ENCODE measurements at places on chromosomes 6 and 20.

DNA sequence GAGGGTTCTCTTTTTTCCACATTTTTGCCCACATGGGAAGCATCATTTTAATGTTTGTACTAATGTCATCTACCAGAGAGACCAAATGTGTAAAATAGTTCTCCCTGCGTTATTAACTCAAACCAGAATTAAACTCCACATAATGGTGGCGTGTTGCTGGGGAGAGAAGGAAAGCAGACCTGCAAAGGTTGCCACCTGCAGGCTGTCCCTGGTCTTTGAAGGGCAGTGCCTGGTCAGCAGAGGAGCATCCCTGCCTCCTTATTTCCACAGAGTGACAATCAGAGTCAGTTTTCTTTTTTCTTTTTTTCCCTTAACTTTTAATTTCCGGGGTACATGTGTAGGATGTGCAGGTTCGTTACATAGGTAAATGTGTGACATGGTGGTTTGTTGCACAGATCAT lies 214.5 kb downstream of the TBX18 start:
- no peak for DNase-seq

- DNase-seq: no peak
Measured at GRCh38 chr6:93218096-93218495, 201.3 kb downstream of the EPHA7 start.

DNA sequence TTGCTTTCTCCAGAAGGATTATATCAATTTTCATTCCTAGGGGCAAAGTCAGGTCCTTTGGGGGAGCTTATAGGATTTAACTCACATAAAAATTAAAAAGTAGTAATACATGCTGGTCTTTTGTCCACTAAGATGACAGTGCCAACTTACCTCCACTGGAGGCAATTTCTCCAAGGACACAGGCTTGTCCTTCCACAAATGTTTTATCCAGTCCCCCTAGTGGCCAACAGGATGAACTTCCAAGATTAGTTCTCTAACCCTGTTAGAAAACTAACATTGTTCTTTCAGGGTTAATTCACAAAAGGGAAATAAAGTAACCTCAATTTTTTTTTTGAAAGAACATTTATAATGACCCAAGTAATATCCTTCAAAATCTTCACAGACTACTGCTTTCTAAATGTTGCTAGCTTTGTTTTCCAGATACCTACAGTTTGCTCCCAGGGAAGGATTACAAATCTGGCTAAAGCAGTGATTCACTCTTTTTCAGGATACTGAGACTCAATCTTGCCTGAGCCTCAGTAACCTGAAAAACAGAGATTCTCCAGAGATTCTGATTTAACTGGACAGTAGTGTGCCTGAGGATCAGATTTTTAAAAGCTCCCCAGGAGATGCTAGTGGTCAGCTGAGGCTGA lies 31.7 kb upstream of the UBR2 start:
- no peak for DNase-seq

DNA sequence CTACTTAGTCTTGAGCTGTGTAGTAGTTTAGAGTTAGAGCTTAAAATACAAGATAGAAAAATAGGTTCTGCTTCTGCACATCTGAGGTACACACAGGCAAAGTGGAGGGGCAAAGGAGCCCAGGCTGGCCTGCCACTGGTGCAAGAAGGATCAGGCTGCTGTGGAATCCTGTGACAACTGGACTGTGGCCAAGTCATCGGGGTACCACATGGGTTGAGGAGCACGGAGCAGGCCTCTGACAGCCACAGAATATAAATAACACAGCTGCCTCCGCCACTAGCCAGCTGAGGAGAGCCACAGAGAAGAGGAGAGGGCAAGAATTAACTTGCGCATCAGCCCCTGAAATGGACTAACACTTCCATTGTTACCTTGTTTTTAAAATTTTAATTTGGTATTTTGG lies 206.0 kb upstream of the MARCKS start:
- DNase-seq: no peak

DNA sequence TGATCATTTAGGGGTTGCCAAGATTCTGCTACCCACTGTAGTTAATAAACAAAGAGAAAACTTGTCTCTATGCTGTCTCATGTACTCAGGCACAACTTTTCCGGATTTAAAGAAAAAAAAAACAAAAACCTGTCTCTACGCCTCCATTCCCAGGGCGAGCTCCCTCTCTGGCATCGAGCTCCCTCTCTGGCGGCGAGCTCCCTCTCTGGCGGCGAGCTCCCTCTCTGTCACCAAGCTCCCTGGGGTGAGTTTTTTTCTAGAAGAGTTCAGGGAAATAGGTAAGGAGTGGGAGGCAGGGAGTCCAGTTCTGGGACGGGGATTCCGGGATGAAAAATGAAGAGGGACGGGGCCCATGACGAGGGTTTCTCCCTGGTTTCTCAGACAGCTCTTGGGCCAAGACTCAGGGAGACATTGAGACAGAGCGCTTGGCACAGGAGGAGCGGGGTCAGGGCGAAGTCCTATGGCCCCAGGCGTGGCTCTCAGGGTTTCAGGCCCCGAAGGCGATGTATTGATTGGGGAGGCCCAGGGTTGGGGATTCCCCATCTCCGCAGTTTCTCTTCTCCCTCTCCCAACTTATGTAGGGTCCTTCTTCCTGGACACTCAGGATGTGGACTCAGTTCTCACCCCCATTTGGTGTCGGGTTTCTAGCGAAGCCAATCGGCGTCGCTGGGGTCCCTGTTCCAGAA lies 16.5 kb upstream of the HLA-A start:
- DNase-seq: no peak

- DNase-seq: no peak
Measured at GRCh38 chr20:57738484-57738883, 28.7 kb upstream of the PMEPA1 start.

DNA sequence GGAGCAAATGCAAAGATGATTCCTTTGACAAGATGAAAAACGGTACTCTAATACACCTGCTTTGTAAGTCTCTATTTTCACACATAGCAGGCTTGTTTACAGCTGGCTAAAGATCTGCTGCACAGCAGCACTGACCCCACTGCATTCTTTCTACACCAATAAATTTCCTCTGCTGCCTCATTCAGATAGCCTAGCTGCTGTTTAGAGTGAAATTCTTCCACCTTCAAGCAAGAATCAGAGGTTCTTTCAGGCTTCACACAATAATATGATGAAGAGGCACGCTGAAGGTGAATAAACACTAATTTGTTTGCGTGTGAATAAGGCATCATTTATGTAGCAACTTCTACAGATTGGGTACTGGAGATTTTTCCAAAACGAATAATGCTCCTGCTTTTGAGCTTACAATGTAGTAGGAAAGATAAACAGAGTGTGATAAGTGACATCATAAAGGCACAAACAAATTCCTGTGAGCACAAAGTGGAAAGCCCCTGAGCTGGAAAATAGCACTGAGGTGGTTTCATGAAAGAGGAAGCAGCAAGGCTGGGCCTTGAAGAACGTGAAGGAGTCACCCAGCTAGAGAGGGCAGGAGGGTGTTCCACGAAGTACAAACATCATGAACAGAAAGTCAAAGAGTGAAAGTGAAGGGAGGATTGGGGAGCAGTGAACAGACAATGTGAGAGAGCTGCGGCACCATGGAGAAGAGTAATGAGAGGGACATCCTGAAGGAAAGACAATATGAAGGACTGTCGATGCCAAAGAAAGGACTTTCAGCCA lies 543.4 kb downstream of the CD83 start:
- DNase-seq: no peak

DNA sequence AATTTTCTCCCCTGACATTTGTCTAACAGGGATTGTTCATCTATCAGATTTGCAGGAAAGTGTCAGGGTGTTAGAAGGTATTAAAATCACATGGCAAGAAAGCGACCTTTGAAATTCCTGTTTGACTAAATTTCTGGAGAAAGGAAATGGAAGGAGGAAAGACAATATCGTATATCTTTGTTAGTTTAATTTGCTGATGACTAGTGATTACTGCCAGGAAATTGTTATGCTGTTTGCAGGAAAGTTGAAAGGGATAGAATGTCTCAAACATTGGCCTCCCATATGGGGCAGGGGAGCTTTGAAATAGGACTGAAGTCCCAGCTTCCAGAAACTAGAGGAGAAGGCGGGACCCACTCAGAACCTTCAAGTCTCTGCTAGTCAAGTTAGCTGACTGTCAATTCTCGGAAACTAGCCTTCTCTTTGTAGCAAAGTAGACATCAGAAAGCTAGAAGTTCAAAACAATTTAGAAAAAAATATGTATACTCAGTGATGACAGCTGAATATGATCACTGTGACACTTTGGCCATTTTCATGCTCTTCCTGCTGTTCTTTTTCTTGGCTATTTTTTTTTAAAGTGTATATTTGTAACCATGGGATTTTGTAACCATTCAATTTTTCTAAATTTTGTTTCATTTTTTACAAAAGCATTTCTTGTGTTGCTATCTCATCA lies 53.4 kb upstream of the RALGAPA2 start:
- DNase-seq: no peak

GRCh38 chr20:60812561-60812960 lies 439.5 kb upstream of the CDH4 start:
- DNase-seq: no peak

DNA sequence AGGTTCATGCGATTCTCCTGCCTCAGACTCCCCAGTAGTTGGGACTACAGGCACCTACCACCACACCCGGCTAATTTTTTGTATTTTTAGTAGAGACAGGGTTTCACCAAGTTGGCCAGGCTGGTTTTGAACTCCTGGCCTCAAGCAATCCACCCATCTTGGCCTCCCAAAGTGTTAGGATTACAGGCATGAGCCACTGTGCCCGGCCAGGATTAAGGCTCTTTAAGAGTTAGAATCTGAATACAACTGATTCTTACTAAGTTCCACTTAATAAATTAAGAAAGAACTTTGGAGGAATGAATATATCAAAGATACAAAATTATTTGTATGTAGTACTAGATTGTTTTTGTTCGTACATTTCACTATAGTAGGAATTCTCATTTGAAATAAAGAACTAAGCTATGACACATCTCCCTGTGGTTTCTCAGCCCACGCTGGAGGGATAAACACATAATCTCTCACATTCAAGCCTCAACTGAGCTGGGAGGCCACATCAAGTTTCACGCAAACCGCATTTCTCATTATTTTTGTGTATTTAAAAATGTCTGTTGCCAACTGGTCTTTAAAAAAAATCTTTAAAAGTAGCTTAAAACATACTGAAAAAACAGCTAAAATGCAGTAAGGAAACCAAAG lies 34.2 kb downstream of the DTNBP1 start:
- no peak for DNase-seq

DNA sequence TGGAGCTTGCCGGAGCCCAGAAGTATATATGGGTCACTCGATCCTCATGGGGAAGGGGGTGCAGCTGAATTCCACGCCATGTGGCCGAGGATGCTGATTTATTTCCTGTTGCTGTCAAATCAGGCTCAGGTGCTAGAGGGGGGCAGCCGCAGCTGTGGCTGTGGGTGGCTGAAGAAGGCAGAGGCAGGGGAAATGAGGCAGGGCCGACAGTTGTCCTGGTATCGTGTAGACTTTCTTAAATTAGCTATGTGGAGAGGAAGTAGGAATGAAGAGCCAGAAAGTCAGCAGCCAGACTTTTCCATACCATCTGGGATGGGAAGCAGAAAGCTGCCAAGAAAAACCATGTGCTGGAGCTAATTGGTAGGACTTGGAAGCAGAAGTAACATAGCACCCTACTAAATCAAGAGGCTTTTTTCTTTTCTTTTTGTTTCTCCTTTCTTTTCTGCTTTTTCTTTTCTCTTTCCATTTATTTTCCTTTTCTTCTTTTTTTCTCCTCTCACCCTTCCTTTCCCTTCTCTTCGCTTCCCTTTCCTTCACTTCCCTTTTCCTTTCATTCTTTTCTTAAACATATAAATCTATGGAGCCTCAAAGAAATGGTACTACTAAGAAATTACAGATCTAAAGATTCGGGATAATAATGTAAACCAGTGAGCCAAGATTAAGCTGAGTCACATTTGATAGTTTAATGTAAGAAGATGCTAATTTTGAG lies 90.6 kb upstream of the CD83 start:
- DNase-seq: no peak

DNA sequence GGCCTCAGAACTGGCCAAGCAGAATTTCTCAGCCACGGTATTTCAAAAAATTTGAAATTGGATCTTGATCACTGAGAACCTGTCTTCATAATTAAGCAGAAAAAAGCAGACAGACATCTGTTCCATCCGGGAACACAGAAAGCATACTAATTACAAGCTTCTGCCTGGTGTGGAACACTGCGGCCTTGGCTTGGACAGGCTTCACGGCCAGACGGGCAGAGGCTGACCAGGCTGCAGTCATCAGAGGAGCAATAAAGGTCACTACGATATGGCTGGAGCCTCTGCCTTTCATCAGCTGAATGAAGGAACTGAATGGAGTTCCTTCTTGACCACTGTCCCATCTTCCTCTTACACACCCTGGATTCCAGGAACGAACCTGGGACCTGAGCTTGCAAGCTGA lies 3.9 kb upstream of the NRSN1 start:
- no peak for DNase-seq

DNA sequence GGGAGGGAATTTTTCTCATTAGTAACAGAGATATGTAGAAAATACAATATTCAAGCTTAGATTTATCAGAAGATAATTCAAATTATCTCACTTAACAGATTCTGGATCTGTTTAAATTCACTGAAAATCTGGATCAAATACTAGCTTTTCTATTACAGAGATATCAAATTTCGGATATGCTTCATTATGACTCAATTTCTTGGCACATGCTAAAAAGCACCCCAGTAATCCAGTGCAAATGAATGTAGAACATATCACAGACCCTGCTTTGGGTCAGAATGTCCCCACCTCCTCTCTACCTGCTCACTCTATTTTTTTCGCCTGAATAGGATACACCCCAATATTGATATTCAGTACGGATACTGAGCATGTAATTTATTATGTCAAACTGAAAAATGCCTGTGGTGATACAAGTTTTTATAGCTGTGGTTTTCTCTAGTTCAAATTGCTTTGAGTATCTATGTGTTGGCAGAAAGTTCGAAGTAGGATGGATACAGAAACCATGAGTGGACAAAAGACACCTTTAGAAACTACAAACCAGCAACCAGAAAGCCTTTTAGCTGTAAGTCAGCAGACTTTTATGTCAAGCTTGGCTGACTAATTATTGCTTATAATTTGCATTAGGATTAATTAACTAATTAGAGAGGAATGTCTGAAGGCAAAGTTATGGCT lies 290.0 kb downstream of the TFAP2B start:
- DNase-seq: no peak

GRCh38 chr20:2337142-2337541 lies 41.3 kb downstream of the TGM3 start:
- DNase-seq: no peak

- DNase-seq: no peak
Measured at GRCh38 chr6:33740204-33740608, 6.5 kb downstream of the IP6K3 start.

DNA sequence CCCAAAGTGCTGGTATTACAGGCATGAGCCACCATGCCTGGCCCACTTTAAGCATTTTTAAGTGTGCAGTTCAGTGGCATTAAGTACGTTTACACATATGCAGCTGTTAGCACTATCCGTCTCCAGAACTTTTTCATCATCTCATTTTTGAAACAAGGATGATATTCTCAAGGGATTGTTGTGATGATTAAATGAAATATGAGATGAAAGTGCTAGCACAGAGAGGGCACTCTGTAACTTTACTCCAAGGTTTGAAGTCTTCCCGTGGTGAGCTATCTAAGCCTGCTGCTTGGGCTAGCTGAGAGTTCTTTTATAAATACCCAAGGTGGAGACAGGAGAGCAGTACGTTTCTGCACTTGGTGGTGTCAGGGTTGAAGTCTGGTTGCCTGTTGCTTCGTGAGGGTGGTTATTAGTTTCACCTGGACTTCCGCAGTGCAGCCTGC lies 6.6 kb downstream of the TM9SF4 start:
- DNase-seq: no peak

- no peak for DNase-seq
Measured at GRCh38 chr20:17795501-17796071, 95.8 kb downstream of the BANF2 start.

GRCh38 chr20:3922223-3922982 lies 33.2 kb downstream of the PANK2 start:
- no peak for DNase-seq

GRCh38 chr6:136362421-136363356 lies 73.0 kb upstream of the BCLAF1 start:
- DNase-seq: no peak
